ENCODE measurements at places on chromosomes 2 and 18.

GRCh38 chr2:64296140-64296480 lies 151.9 kb upstream of the PELI1 start:
- DNase-seq: no peak

- no peak for DNase-seq
These were observed 312.4 kb upstream of the MC4R start for GRCh38 chr18:60684843-60685513.

DNA sequence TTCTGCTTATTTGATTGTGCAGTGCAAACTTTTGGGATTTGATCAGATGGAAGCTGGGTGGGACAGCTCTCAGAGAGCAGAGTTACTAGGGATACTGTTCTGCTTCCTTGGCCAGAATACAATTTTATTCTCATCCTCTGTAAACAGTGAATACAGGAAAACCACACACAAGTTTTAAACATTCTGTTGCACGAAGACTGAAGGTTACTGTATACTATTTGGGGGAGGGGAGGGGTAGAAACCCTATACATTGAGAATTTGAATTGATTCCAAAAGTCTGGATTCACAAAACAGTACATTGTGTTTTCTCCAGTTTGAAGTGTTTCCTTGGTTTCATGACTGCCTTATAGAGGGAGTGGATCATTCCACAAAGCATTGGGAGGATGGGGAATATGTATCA lies 149.9 kb downstream of the SETBP1 start:
- DNase-seq: no peak

- DNase-seq: no peak
These were observed 200.3 kb downstream of the NRXN1 start for GRCh38 chr2:50831676-50832075.

- DNase-seq: no peak
These were observed 253.3 kb downstream of the EXOC6B start for GRCh38 chr2:72572501-72572900.

GRCh38 chr2:216379977-216380376 lies 7.7 kb upstream of the MARCHF4 start:
- no peak for DNase-seq

DNA sequence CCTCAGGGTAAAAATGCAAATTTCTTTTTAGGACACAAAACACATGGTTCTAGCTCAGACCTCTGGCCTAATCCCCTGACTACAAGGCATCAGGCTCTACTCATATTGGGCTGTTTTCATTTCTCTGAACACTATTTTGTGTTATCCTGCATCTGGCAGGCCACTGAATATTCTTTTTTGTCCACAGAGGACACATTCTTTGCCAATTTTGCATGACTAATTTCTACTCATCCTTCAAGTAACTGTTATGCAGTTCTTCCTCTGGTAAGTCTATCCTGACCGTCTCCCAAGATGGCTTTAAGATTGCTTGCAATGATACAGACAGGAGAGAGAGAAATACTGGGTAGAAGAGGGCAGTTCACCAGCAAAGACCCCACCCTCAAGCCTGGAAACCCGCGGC lies 107.6 kb upstream of the RGPD4 start:
- DNase-seq: no peak

- no peak for DNase-seq
These were observed 276.4 kb downstream of the ALK start for GRCh38 chr2:29644949-29645348.

GRCh38 chr2:56127463-56128152 lies 56.2 kb upstream of the CCDC85A start:
- DNase-seq: no peak

DNA sequence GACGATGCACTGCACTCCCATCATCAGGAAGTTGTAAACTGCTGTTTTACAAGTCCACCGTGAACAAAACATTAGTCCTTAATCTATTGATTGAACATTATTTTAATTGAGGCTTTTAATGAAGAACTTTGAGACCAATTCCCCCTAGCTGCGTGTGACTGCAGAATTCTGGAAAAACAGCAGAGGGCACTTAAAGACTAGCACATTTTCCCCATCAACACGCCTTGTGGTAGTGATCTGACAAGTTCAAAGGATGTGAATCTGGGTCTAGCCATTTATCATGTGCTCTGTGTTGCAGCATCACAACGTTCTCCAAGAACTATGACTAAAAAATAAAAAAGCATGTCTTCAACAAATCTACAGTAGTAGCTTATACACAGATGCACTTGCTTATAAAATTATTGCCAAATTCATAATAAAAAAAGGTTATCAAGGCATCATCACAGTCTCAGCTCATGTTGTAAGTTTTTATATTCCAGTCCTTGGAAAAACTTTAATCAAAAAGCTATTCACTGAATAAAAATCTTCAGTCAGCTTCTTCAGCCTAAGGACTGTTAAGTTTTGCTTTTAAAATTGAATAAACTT lies 35.8 kb downstream of the SKOR2 start:
- peak; percentile 50 for DNase-seq

DNA sequence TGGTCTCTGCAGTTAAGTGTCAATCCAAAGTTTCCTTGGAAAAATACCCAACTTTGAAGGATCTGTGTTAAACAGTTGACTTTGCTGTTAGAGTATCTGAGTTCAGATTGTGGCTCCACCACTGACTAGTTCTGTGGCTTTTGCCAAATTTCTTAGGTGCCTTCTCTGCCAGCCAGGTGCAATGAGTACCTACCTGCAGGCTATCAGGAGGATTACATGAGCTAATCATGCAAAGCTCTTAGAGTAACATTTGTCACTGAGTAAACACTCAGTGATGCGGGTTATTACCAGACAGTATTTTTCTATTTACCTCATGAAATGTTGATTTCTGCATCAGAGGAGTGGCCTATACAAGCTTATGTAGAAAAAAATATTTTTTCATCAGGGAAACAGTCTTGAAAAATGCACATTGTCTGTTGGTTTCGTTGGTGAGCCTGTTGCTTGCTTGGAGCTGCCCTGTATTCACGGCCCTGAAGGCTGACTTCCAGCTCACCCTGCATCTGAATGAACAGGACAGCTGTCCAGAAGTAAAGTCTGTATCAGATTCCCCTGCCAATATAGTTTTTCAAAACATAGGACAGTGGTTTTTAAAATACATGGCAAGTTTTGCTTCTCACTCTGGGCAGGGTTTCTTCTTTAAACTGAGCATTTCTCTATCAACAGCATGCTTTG lies 235.1 kb downstream of the CDCA7 start:
- DNase-seq: no peak

DNA sequence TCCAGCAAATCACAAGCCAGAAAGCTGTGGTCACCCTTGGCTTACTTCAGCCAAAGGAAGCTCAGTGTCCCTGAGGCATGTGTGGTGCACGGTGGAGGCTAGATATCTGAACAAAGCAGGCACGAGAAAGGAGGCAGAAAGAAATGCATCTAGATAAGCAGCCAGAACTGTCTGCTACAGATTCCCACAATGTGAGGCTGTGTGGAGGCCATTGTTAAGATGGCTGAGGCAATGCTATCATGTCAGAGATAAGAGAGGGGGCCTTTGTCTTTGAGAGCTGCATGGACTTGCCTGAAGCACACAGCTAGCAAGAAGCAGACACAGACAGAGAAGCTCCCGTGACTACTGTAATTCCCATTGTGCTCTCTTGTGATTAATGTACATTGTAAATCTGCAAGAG lies 110.5 kb upstream of the LYPD6 start:
- DNase-seq: no peak

DNA sequence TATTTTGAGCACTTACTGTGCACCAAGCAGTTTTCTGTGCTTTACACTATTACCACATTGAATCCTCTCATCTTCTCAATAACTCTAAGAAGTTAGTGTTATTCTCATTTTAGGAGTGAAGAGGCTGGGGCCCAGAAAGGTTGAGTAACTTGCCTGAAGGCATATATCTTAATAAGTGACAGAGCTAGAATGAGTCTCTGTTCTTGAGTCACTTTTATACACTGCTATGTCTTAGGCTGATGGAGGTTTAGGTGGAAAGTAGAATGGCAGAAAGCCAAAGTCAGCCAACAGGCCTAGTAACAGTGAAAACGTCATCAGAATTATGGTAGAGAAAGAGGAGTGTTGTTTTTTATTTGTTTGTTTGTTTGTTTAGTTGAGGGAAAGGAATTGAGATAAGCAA lies 27.9 kb upstream of the RPE start:
- no peak for DNase-seq

- no peak for DNase-seq
These were observed 33.9 kb downstream of the SLC4A3 start for GRCh38 chr2:219661197-219661954.

DNA sequence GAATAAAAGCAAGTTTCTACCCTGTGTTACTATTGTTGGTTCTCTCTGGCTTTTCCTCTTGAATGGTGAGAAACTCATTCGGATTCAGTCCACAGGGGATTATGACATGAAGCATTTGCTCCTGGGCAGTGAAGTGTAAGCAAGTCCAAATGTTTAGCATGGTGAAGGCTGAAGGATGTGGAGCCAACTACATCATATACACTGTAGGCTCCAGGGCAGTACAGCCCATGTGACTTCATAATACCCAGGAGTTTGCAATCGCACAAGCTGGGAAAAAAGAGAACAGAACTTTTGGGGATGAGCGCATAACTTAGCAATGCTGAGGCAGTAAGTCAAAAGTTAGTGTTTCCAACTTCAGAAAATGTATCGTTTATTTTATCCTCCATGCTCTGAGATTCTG lies 695.7 kb upstream of the POU3F3 start:
- no peak for DNase-seq

GRCh38 chr2:200713003-200713703 lies 98.6 kb upstream of the BZW1 start:
- DNase-seq: peak; percentile 75

GRCh38 chr2:105934467-105934866 lies 189.8 kb downstream of the NCK2 start:
- no peak for DNase-seq

GRCh38 chr2:70418514-70418913 lies 116.6 kb upstream of the FAM136A start:
- no peak for DNase-seq

- no peak for DNase-seq
These were observed 85.7 kb downstream of the COPS8 start for GRCh38 chr2:237171396-237171795.

- peak; percentile 73 for DNase-seq
These were observed 384.5 kb downstream of the MTX2 start for GRCh38 chr2:176653479-176654443.

Data from iPS-NIHi11 (cell line).